ENCODE measurements at places on chromosomes 12 and 14. TPM values are rescaled to one million over a fixed set of nuclear protein-coding genes. Genes with fewer than 3 reads are reported as not detected.

GRCh38 chr12:65816086-65816485 is 8.2 kb upstream of the HMGA2 start:
- no peak for DNase-seq

DNA sequence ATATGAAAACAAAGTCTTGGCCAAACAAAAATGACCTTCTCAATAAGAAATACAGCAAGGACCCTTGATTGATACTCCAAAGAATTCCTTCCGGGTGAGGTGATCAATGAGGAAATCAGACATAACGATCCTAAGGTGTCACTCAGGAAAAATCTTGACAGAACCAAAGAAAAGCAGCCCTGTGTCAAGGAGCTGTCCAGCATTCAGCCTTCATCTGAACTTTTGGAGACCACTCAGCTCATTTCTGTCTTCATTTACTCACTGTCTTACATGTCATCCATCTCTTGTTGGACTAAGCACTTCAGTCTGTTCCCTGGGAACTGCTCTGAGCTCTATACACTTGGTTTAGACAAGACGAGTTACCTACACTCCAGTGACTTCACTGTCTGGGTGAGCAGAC is 179.9 kb downstream of the GRIN2B start:
- no peak for DNase-seq

DNA sequence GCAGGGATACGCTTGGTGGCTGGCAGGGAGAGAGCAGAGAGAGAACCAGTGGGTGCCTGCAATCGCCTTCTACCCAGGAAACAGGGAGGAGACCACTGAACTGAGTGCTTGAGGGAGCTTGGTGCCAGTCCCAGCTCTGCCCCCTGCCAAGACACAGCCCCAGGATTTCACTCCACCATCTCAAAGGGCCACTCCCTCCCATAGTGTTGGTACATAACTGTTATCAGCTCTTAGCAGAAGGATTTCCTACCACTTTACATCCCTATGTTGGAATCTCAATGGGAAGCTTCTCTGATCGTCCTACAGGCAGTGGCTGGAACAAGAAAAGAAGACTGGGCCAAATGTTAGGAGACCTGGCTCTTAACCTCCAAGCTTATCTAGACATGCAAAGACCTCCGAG is 157.4 kb upstream of the FOXN3 start:
- no peak for DNase-seq

FSCB gene
- total RNA-seq, result not detected

All from Daoy (cell line).